ENCODE measurements at places on chromosomes 7 and 10.

GRCh38 chr7:27947586-27948278 is 207.8 kb downstream of the TAX1BP1 start:
- DNase-seq = no peak

- no peak for DNase-seq
Measured at GRCh38 chr10:104246976-104247375, 7.7 kb upstream of the GSTO1 start.

- DNase-seq = no peak
Measured at GRCh38 chr7:71343039-71343438, 211.1 kb downstream of the GALNT17 start.

GRCh38 chr7:46957195-46957594 is 624.7 kb downstream of the TNS3 start:
- DNase-seq = no peak

GRCh38 chr7:36192053-36192824 is 39.2 kb downstream of the EEPD1 start:
- DNase-seq = peak; percentile 46

- no peak for DNase-seq
Measured at GRCh38 chr7:138543739-138544138, 83.7 kb downstream of the TRIM24 start.

DNA sequence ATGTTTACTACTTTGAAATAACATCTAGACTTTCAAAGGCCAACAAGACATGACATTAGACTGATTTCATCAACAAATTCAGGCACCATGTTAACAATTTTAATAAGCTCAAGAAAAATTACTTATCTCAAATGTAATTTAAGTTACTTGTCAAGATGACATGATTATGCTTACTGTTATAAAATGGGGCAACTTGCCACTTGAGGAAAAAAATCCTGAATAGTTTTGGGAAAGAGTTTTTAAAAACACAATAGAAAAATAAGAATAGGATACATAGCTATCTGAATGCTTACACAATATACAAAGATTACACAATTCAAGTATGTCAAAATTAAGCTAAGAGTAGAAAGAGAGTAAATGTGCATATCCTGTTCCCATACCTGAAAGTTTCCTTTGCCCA is 85.4 kb downstream of the RNF32 start:
- no peak for DNase-seq

GRCh38 chr7:42493436-42494198 is 256.6 kb upstream of the GLI3 start:
- DNase-seq = peak; percentile 74

GRCh38 chr7:102875700-102876295 is 37.0 kb upstream of the LRRC17 start:
- DNase-seq = no peak

DNA sequence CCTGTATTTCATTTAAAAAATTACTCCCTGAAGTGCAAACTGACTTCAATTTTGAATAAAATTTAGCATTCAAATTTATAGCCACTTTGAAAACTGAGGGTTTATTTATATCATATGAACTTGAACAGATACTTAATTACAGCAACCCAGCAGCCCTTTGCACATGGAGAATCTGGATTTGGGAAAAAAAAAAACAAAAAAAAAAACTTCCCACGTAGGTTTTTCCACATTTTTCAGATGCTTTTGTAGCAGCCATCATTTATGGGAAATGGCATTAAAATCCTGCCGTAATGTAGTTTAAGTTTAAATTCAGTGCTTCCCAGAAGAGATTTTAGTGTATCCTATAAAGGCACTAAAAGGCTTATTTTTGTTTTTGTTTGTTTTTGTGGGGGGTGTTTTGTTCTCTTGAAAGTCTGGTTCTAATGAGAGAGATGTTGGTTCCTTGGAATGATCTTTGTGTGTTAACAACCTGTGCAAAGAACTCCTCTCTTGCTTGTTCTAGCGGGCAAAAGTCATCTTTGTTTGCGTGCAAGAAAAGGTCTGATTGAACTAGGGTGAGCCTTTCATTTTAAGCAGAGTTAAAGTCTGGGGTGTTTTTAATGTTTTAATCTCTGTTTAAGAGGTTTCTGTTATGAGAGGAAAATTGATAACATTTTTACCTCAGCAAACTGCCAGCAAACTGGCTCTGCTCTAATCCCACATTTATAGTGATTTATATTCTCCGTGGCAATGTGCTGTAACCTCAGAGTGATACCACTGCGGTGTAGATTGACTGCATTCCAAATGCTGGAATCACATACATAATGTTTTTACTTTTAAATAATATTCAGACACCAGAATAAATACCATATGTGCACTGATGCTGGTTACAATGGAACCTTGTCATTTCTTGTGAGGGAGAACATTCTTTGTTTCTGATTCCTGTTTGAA is 105.5 kb downstream of the WNT2 start:
- peak; percentile 33 for DNase-seq

DNA sequence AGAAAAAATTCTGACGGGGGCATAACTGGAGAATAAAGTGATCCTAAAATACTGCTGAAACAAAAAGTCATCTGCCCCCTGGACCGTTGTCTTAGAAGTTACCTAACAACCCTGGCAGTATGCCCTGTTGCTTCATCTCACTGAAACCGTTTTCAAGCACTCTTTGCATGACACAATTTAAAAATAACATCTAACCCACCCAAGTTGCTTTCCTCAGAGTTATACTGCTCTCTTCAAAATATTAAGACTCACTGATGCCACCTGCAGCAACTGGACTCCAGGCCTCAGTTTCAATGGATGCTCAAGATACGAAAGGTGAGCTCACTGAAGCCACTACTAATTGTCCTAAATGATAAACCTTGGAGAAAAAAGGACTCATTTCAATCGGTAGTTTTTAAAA is 57.4 kb downstream of the CDK6 start:
- DNase-seq = no peak

DNA sequence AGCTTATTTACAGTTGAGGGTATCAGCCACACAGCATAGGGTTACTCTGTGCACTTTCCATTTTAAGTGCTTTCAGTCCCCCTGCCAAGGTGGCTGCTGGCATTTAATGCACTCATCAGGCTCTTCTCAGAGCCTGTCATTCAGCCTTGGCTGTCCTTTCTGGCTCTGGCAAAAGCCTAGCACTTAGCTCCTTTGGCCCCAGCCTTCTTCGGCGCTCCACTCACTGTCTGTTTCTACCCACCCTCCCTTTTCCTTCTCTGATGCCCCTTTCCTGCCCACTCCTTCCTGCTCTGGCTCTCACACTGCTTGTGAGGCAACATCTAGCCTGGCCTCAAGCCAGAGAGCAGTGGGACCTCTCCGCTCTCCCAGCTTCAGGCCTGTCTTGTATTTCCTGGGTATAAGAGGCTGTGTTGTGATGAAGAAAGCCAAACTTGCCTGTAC is 60.2 kb downstream of the WIPF3 start:
- DNase-seq = peak; percentile 77

DNA sequence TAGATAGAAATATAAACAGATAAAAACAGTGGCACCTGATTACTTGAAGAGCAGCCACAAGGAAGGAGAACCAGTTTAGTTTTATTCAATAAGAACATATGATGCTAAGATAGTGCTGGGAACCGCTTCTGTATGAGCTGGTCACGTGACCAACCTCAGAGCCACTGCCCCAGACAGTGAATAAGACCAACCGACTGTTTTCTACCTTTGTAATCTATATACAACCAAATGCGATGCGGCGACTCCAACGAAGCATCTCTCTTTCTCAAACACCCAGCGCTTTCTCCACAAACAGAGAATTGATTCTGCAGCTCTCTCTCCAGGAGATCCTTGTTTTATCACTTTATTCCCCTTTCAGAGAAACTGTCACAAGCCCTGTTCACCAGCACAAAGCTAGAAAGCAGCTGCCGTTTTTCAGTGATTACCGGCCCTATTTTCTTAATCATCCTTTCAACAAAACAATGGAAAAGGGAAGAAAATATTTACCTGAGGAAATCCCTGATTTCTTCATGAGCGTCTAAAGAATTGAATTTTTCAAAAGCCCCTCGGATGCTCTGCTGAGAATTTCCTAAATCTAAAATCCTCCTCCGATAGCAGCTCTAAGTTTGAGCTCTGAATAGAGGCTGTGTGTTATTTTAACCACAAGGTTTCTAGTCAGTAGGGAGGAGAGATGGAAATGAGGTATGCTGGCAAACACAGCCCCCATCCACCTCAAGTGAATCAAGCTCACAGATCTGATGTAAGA is 55.7 kb upstream of the JCAD start:
- DNase-seq = peak; percentile 64

GRCh38 chr10:80081801-80082750 is 3.6 kb downstream of the TMEM254 start:
- DNase-seq = no peak

- DNase-seq = no peak
Measured at GRCh38 chr10:73653701-73654100, 2.1 kb downstream of the SYNPO2L start.

- DNase-seq = no peak
Measured at GRCh38 chr7:40315277-40315676, 180.5 kb downstream of the SUGCT start.

GRCh38 chr7:129126314-129126713 is 18.2 kb upstream of the TSPAN33 start:
- DNase-seq = no peak

- DNase-seq = no peak
Measured at GRCh38 chr10:4201866-4202825, 417.1 kb upstream of the KLF6 start.

GRCh38 chr7:107982042-107982840 is 20.7 kb downstream of the LAMB1 start:
- no peak for DNase-seq

- DNase-seq = no peak
Measured at GRCh38 chr10:102935505-102935904, 17.4 kb downstream of the CNNM2 start.

DNA sequence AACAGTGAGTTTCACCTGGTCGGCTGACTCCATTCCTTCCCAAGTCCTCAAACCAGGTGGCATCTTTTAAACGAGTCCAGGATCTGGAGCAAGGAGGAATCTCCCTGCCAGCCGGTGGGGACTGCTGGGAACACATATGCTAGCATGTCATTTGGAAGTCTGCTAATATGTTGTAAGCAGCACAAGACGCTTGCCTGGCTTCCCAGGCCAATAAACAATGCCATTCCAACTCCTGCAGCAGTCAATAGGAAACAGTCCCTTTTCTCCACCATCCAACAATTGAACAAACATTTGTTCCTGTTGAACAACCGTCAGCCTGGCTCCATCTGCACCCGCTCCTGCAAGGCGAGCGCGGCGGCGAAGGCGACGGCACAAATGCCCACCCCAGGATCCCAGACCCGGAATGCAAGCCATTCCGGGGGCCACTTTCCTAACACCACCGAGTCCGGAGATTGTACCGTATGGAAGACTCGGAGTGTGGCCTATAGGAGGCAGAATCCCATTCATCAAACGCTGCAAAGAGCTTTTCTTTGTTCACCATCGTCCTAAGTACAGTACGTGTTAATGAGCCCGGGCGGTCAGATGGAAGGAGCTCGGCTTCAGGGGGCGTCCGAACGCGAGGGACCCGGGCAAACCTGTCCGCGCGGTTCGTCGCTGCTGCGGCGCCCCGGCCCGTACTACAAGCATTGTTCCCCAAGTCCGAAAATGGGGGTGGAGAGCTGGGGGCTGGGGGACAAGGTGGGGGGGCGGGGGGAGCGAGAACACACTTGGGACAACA is 1.6 kb downstream of the FAM53B start:
- peak; percentile 94 for DNase-seq

DNA sequence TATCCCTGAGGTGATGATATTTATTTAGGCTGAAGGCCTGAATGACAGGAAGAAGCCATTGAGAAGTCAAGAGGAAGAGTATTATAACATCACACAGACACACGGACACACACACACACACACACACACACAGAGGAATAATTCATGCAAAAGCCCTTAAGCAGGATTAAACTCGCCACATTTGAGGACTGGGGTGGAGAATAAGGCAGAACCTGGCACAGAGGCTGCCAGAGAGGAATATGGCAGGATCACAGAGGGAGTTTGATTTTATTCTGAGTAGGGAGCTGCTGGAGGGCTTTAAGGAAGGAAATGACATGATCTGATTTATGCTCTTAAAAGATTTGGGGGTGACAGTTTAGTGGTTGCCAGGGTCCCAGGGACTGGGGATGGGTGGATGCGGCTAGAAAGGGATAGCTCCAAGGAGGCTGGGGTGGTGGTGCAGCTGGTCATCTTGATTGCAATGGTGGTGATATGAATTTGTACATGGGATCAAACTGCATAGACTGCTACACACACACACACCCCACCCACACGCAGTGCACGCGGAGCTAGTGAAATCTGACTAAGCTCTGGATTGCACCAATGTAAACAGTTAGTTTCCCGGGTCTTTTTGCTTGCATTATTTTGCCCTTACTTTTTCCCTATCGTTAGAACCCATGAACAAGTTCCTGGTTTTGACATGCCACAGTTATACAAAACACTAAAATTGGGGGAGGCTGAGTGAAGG is 11.2 kb downstream of the SMURF1 start:
- DNase-seq = no peak

- DNase-seq = no peak
Measured at GRCh38 chr7:128934361-128935341, 3.1 kb upstream of the IRF5 start.

- no peak for DNase-seq
Measured at GRCh38 chr7:74476626-74477025, 22.9 kb downstream of the GTF2IRD1 start.

GRCh38 chr7:158816995-158817394 is 12.3 kb downstream of the ESYT2 start:
- DNase-seq = no peak

DNA sequence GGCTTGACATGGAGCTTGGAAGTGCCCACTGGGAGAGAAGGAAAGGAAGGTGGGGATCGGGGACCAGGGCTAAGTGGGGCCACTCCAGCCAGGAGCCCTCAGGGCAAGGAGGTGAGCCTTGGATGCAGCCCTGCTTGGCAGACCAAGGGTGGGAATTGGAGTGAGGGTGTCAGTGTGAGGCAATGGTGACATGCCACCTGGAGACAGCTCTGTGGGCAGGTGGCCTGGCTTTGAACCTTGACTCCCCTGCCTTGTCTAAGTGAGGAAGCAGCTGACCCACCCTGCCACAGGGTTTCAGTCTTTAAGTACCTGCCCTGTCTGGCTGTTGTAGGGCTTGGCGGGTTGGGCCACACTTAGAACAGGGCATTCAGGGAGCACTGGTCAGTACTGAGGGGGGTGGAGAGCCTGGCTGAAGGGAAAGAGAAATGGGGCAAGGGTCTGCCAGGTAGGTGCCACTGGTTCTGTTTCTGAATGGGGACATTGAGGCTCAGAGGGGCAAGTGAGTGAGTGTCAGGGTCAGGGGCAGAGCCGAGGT is 4.8 kb downstream of the RAMP3 start:
- DNase-seq = no peak

DNA sequence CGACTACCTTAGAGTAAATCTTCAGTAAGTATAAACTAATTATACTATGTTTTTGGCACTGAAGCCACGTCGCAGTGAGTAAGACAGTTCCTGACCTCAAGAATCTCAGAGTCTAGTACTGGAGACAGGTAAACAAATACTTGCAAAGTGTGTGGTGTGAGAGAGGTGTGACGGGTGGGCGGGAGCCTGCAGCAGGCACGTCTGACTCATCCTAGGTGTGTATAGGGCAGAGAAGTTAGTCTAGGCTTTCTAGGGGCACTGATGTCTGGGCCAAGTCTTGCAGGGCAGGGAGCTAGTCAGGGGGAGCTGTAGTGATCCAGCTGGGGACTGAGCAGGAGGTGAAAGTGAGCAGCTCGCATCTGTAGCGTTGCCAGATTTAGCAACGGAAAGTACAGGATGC is 35.9 kb upstream of the SFTPD start:
- DNase-seq = no peak

- no peak for DNase-seq
Measured at GRCh38 chr10:28327491-28327880, 24.6 kb upstream of the MPP7 start.
